ENCODE measurements at places on chromosomes 13 and 19. TPM values are rescaled to one million over a fixed set of nuclear protein-coding genes. Genes with fewer than 3 reads are reported as not detected.

Gene COG3
- 43.2 TPM for total RNA-seq

Gene PRR19
- total RNA-seq = 1.5 TPM

Gene EPSTI1
- 8.1 TPM for total RNA-seq

Gene CBARP
- 5.3 TPM for total RNA-seq

Gene OR10H1
- not detected for total RNA-seq

Gene PSG5
- 19.8 TPM for total RNA-seq

Gene PLIN5
- total RNA-seq = not detected

Gene DPF1
- 1.3 TPM for total RNA-seq

Gene TEX101
- total RNA-seq = not detected
